ENCODE measurements at places on chromosomes 6 and 20.

DNA sequence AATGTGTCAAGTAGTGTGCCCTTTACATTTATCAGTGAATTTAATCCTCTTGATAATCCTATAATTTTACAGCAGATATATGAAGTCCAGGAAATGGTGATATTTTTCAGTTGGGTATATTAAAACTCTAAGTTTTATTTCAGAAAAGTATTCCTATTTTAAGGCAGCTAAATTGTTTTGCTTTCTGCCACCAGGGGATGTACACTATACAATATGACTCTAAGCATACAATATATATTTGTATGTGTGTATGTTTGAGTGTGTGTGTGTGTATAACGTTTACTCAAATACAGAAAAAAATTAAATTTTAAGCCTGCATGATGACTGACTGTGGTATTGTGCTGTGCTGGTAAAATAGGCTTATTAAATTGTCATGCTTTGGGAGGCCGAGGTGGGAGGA, 102.0 kb upstream of the RUNX2 start:
- H3K36me3 ChIP-seq = no peaks in the 10 kb centered on the region
- no peaks in the 10 kb centered on the region for H3K4me1 ChIP-seq
- H3K4me3 ChIP-seq = no peak overlapping the region
- no peak for DNase-seq
- H3K27me3 ChIP-seq = no peaks in the 10 kb centered on the region

- no peak for DNase-seq
- no peak overlapping the region for H3K27ac ChIP-seq
- H3K27me3 ChIP-seq = no peaks in the 10 kb centered on the region
- H3K4me1 ChIP-seq = no peaks in the 10 kb centered on the region
- no peak overlapping the region for H3K4me3 ChIP-seq
- no peaks in the 10 kb centered on the region for H3K36me3 ChIP-seq
These were observed 1074.4 kb upstream of the FLRT3 start for GRCh38 chr20:15411781-15412180.

DNA sequence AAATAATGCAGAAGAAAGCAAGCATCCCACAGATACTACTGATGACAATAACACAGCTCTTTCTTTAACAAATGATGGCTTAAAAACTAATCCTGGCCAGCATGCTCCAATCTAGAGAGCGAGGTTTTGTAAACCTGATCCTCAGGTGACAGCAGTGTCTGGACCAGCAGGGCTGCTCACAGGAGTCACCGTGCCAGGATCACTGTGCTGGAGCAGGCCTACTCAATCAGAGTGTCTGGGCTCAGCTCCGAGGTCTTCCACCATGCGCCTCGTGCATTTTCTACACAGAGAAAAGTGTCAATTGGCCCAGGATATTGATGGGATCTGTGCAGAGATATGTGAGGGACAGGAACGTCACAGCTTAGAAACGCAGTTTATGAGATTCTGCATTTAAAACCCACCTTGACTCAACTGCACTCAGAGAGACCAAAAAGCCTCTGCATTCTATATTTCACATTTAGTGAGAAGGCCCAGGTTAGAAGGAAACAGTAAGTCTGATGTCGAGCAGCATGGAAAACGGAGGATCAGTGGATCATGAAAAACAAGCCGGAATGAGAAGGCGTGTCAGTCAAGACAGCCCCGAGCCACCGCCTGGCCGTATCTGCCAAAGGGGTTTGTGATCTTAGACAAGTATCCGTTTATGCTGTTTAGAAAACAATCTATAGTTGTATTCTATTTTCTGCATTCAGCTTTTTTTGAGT, 7.8 kb downstream of the RAMACL start:
- no peak overlapping the region for H3K27ac ChIP-seq
- no peaks in the 10 kb centered on the region for H3K36me3 ChIP-seq
- no peak for DNase-seq
- peaks cover 3% of the 10 kb centered on the region for H3K4me1 ChIP-seq

DNA sequence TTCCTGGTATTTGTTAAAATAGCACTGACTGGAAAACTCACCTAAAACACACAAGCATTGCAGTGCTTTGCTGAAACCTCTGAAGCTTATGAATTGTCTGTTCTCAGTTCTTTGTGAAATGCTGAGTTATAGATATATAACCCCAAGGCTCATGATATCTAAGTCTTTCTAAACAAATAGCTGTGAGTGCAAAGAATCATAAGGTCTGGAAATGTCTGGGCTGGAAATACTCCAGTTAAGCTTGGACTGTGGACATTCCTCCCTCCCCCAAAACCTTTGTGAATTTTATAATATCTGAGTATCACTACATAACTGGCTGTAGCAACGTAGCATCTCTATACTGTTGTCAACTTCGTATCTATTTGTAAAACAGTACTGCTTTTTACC, 69.1 kb downstream of the CBLN4 start:
- no peaks in the 10 kb centered on the region for H3K4me1 ChIP-seq
- H3K4me3 ChIP-seq = no peak overlapping the region
- H3K27me3 ChIP-seq = no peaks in the 10 kb centered on the region
- H3K27ac ChIP-seq = no peak overlapping the region
- DNase-seq = no peak

GRCh38 chr20:63167918-63168520, 47.9 kb downstream of the YTHDF1 start:
- H3K36me3 ChIP-seq = no peaks in the 10 kb centered on the region
- no peak overlapping the region for H3K4me3 ChIP-seq
- H3K4me1 ChIP-seq = no peaks in the 10 kb centered on the region
- no peak overlapping the region for H3K27ac ChIP-seq
- H3K27me3 ChIP-seq = peaks cover 17% of the 10 kb centered on the region

- no peak for DNase-seq
- no peaks in the 10 kb centered on the region for H3K4me1 ChIP-seq
- no peaks in the 10 kb centered on the region for H3K27me3 ChIP-seq
- no peaks in the 10 kb centered on the region for H3K36me3 ChIP-seq
- H3K4me3 ChIP-seq = no peak overlapping the region
These were observed 128.2 kb upstream of the ADGRB3 start for GRCh38 chr6:68506911-68507310.

DNA sequence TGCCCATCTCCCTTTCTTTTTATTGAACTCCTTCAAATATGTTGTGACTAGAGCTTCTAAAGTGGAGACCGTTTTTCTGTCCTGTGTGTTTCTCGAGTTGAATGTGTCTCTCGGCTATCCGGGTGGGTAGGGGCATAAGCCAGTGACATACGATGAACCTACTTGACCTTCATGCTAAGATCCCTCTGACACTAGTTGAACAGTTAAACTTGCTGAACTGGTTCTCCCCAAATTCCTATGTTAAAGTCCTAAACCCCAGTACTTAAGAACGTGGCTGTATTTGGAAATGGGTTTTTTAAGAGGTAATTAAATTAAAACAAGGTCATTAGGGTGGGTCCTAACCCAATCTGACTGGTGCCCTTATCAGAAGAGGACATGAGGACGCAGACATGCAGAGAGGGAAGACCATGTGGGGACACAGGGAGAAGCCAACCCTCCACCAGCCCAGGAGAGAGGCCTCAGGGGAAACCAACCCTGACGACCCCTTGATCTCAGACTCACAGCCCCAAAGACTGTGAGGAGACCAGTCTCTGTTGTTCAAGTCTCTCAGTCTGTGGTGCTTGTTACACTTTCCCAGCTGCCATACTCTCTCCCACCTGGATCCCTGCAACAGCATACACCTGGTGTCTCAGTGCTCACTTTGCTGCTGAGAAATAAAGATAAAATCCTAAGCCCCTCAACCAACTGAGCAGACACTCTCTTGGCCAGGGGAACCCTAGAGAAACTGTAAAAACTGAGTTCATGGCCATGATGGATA, 208.4 kb downstream of the MYLK4 start:
- no peak for DNase-seq
- H3K4me1 ChIP-seq = peaks cover 9% of the 10 kb centered on the region
- H3K27ac ChIP-seq = no peak overlapping the region

DNA sequence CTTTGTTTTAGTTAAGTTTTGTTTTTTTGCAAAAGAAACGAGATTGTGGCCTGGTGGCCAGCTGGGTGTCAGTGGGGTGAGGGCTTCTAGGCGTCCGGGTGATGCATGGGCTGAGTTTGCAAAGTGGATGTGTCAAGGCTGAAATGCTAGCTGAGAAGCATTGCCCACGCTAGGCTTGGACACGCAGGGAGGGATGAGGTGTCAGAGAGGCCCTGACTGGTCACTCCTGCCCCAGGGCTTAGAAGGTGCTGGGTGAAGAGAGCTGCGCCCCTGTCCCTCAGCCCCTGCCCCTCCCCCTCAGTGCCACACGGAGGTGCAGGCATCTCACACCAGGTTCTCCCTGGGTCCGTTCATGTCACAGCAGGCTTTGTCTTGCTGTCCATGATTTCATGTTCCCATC, 8.1 kb downstream of the OSBPL2 start:
- no peak overlapping the region for H3K4me3 ChIP-seq
- no peaks in the 10 kb centered on the region for H3K27me3 ChIP-seq
- no peak overlapping the region for H3K27ac ChIP-seq
- no peaks in the 10 kb centered on the region for H3K4me1 ChIP-seq

DNA sequence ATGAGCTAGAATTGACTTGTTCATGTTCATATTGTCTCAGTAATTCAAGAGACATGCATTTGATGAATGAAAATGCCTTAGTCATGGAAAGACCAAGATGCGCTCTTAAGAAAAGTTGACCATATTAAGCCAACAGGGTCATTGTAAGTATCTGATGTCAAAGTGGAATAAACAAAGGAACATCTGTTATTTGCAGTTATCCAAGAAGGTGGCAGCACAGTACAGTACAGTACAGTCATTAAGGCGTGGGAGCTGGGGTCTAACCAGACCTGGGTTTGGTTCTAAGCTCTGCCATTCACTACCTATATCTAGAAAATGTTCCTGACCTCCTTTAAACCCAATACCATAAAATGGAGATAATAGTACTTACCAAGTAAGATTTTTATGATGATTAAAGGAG, 178.1 kb downstream of the BACH2 start:
- no peak overlapping the region for H3K27ac ChIP-seq
- DNase-seq = no peak
- H3K27me3 ChIP-seq = no peaks in the 10 kb centered on the region
- peaks cover 9% of the 10 kb centered on the region for H3K4me1 ChIP-seq

- no peaks in the 10 kb centered on the region for H3K27me3 ChIP-seq
- no peaks in the 10 kb centered on the region for H3K36me3 ChIP-seq
- no peak overlapping the region for H3K4me3 ChIP-seq
- no peaks in the 10 kb centered on the region for H3K4me1 ChIP-seq
- DNase-seq = no peak
- no peak overlapping the region for H3K27ac ChIP-seq
These were observed 197.3 kb upstream of the NT5E start for GRCh38 chr6:85252552-85252951.

- no peaks in the 10 kb centered on the region for H3K36me3 ChIP-seq
- no peaks in the 10 kb centered on the region for H3K27me3 ChIP-seq
- no peaks in the 10 kb centered on the region for H3K4me1 ChIP-seq
- no peak overlapping the region for H3K4me3 ChIP-seq
- no peak overlapping the region for H3K27ac ChIP-seq
These were observed 8.6 kb downstream of the OR10C1 start for GRCh38 chr6:29447670-29448069.

GRCh38 chr6:48736501-48737206, 625.7 kb upstream of the PTCHD4 start:
- DNase-seq = peak; percentile 85
- H3K27me3 ChIP-seq = no peaks in the 10 kb centered on the region
- H3K4me3 ChIP-seq = no peak overlapping the region
- H3K4me1 ChIP-seq = peaks cover 24% of the 10 kb centered on the region
- H3K27ac ChIP-seq = peak overlapping the region; percentile 40
- H3K36me3 ChIP-seq = no peaks in the 10 kb centered on the region

GRCh38 chr6:53854843-53855567, 60.2 kb downstream of the LRRC1 start:
- H3K27ac ChIP-seq = no peak overlapping the region
- DNase-seq = no peak
- H3K4me1 ChIP-seq = no peaks in the 10 kb centered on the region

- H3K27me3 ChIP-seq = no peaks in the 10 kb centered on the region
- H3K36me3 ChIP-seq = no peaks in the 10 kb centered on the region
- no peaks in the 10 kb centered on the region for H3K4me1 ChIP-seq
- DNase-seq = no peak
- H3K4me3 ChIP-seq = no peak overlapping the region
These were observed 268.2 kb upstream of the POU3F2 start for GRCh38 chr6:98566126-98566525.

DNA sequence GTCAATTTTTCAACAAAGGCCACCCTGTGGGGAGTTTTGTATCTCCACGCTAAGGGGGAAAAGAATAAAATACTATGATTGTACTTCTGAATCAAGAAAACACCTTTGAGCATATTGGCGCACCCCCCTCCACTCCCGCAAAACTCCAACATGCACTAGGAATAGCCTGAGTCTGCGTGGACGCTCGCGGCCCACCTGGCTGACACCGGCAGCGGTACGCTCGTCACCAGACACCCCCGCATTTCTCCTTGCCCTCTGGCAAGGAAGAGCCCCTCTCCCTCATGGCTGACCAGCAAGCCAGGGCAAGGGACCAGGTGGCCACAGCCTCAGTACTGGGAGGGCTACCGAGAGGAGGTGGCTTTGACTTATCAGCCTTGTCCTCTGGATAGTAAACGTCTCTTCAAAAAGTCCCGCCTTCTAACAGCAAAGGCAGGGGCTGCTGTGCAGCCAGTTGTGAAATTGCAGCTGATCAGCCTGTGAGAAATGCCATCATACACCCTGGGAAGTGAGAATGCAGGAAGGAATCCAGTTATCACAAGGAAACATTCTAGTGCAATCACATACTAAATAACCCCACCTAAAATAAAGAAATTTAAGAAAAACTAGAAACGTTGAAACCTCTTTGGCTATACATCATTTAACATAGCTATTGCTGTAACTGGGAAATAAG, 84.2 kb downstream of the HUS1B start:
- no peak overlapping the region for H3K27ac ChIP-seq
- peaks cover 4% of the 10 kb centered on the region for H3K36me3 ChIP-seq

Data from osteoblast (primary cell).